ENCODE measurements at places on chromosomes 5 and 9.

DNA sequence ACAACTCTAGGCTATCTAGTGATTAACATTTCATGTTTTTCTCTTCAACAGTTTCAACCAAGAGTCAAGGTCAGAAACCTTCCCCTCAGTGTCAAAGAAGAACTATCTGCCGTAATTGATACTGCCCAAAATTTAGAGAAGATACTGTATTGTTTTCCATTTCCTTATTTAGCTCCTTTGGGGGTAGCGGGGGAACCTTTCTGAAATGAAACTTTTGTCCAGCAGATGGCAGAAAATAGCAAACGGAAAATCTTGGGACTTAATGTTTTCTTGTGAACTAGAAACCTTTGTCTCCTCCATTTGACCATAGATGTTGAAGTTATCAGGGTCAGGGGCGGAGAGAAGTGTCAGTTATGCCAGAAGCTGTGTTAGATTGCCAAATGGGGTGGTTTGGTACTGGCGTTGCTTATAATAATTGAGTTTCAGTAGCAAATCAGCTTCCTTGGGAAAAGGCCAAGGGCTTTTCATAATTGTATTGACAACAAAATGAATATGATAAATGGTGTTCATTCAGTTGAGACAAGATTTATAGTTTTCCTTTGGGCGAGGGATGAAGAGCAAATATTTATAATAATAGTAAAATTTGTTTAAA lies 101.7 kb upstream of the TLX3 start:
- DNase-seq = peak; percentile 24

DNA sequence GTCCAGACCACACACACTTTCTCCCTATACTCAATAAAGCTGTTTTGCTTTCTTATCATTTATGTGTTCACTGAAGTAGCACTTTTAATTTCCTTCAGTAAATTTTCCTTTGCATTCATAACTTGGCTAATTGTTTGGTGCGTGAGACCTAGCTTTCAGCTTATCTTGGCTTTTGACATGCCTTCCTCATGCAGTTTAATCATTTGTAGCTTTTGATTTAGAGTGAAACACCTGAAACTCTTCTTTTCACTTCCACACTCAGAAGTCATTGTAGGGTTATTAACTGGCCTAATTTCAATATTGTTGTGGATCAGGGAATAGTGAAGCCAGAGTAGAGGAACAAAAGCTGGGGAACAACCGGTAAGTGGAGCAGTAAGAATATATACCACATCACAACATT lies 114.7 kb downstream of the ST8SIA4 start:
- no peak for DNase-seq

- no peak for DNase-seq
Observed at GRCh38 chr5:27091858-27092257, 53.5 kb upstream of the CDH9 start.

- no peak for DNase-seq
Observed at GRCh38 chr5:78360924-78361630, 660 bp downstream of the SCAMP1 start.

GRCh38 chr5:36494841-36495601 lies 111.4 kb upstream of the SLC1A3 start:
- DNase-seq = peak; percentile 43

GRCh38 chr5:55929020-55929799 lies 65.6 kb downstream of the IL6ST start:
- DNase-seq = no peak

DNA sequence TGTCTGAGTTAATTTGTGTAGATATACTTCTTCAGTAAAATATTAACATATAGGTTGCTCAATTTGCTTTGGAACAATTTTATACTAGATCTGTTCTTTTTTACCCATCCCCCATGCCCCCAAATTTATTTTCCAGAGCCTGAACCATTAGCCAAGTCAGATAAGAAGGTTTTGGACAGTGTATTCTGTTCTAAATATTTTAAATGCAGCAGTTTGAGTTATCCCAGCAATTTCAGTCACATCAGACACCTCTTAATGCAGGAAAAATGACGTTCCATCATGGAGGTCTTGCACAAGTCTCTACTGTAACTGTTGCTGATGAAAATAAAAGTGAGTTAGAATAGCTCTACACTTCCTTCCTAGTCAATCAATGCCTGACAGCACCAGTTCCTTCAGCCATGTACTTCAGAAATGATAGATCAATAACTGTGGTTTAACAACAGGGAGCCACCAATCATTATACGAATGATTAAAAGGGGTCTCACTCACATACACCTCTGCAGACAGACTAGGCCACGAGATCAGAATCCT lies 215.8 kb downstream of the BNC2 start:
- DNase-seq = no peak

DNA sequence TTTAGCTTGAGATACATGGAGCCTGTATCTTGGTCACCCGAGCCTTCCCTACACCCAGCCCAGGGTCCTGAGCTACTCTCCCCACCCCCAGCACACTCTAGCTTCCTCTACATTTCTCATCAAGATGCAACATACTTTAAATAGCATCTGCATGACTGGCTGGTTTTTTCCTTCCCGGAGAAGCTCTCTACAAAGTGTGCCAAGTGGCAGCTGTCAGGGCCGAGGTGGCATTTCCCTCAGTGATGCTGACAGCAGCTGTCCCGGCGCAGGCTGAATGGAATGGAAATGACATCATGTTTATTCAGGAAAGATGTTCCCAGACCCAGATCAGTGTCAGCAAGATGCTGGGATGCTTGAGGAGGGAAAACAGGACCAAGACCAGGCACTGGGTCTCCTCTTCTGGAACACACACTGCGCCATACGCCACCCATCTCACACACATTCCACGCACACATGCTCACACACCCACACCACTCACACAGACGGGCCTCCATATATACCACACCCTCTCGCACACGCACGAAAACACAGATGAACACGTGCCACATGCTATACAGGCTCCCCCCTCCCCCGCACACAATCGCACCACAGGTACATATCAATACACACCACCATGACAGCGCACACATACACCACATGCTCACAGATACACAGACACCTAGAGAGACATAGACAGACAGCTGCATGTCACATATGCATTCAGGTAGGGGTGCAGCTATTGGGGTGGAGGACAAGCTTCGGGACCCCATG lies 67.8 kb downstream of the LHX2 start:
- no peak for DNase-seq

GRCh38 chr9:121357011-121357410 lies 13.0 kb downstream of the STOM start:
- DNase-seq = no peak

- no peak for DNase-seq
Observed at GRCh38 chr9:112005939-112006338, 109.3 kb downstream of the UGCG start.

DNA sequence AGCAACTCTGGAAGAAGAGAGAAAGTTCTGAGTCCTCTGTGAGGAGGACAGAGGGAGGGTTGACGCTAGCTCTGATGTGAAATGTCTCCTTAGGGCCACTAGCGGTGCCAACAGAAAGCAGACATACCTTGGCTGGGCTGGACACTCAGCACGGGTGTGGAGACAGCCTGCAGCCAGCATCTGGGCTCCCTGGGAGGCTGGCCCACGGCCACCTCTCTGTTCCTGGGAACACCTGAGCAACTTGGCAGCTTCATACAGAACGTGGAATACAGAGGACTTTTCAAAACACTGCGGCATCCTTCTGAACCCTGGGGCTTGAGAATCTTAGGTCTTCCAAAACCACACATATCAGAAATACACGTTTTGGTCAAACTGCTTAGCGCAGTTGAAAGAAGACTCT lies 269.1 kb downstream of the FSTL4 start:
- no peak for DNase-seq

GRCh38 chr5:128019391-128019790 lies 64.2 kb upstream of the SLC12A2 start:
- no peak for DNase-seq

DNA sequence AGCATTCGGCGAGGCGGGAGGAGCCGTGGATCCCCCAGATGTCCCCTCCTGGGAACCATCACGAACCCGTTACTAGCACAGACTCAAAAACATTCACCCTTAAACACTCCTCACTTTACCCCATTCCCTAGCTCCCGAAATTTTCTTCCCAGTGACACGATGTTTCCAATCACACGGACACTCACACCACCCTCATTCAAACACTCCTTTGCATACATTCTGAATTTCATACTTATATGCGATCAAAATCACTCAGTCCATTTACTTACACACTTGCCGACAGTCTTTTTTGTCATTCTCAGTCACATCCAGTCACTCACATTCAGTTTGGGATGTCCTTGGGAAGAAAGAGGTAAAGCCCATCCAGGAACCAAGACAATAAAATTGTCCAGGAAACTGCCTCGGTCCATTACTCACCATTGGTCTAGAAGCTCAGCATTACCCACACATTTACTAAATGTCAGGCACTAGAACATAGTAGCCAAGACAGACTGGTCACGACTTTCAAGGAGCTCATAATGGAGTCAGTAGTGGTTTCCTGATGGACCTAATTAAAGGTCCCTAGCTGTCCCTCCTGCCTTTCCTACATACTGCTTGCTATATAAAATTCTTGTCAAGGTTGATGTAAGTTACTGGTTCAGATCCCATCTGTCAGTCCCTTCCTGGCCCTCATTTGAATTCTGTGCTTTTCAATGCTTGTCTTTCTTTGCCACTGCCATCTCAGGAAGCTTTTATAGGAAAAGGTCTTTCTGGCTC lies 574 bp downstream of the SLC35A4 start:
- no peak for DNase-seq

GRCh38 chr9:113621309-113621791 lies 157.8 kb downstream of the RGS3 start:
- DNase-seq = no peak

- no peak for DNase-seq
Observed at GRCh38 chr9:111630182-111630963, 761 bp upstream of the DNAJC25 start.

- no peak for DNase-seq
Observed at GRCh38 chr9:113915817-113916434, 39.8 kb downstream of the ZNF618 start.

DNA sequence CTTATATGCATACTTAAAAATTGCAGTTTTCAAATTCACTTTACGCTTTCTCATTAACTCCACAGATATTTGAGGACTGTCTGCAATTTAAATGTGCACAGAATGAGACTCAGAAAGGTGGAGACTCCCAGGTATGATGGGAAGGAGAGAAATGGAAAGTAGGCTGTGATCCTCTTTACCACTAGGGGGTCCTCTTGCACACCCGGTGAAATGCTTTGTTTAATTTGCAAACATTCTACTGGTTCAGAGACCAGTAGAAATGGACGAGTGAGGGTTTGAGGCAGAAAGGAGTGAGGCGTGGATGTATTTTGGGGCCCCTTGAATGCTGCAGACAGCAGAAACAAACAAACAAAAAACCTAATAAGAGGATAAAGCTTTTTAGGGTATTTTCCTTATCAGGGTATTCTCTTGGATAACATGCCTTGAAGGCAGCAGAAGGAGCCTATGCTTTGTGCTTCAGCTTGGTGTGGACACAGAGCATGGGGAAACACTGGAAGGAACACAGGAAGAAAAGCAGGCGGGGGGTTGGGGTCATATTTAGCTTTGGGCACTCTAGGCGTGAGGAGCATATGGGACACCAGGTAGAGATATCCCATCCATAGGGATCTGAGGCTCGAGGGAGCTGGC lies 410.1 kb downstream of the DMRT2 start:
- DNase-seq = no peak

GRCh38 chr5:39946356-39947045 lies 521.7 kb upstream of the DAB2 start:
- DNase-seq = no peak

GRCh38 chr9:16715404-16715803 lies 155.1 kb downstream of the BNC2 start:
- no peak for DNase-seq

- no peak for DNase-seq
Observed at GRCh38 chr5:151719228-151720000, 32.7 kb upstream of the SPARC start.

DNA sequence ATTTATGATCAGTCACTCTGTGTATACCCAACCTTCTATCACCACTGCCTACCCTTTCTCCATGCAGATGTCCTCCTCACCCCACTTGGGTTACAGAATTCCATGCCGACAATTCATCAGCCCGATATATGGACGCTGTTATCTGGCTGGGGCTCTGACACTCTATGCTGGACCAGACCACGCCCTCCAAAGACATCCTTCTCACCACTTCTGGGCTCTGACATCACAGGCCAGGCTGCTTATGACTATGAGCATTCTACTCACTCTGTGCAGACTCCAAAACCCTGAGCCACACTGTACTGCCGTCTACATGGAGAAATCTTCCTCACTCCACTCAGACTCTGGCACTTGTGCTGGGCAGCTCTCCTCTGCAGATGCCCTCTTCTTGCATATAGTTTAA lies 7.6 kb upstream of the AK3 start:
- DNase-seq = no peak

DNA sequence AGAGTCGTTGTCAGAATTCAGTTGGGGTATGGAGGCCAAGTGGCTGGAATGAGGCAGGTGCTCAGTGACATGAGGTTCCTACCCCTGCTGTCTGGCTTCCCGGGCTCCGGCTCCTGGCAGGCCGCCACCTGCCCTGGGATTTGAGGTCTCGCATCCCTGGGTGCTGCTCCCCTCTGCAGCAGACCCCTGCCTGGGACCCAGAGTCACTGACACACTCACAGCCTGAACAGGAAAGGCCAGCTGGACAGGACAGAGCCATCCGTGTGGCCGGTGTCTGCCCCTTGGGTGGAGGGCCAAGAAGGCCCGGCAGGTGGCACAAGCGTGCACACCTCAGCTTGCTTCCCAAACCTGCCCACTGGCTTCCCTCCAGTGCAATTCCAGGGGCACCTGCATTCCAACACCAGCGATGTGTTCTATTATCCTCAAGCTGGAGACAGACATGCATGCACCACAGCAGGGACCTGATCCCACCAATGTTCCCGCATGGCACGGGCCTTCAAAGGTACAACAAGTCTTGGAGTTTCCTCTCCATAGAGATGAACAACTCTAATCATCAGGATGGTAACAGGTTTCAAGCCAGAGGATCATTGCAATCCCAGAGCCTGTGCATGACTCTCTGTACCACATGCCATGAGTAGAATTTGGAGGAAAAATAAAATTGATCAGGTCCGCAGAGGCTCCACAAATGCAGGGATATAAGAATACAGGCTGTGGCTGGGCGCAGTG lies 45.6 kb upstream of the RNF130 start:
- DNase-seq = no peak

GRCh38 chr5:113264046-113264445 lies 170.7 kb downstream of the TSSK1B start:
- DNase-seq = no peak

GRCh38 chr5:33338336-33339110 lies 102.2 kb upstream of the TARS1 start:
- no peak for DNase-seq

GRCh38 chr5:50441493-50441955 lies 436 bp upstream of the EMB start:
- no peak for DNase-seq

DNA sequence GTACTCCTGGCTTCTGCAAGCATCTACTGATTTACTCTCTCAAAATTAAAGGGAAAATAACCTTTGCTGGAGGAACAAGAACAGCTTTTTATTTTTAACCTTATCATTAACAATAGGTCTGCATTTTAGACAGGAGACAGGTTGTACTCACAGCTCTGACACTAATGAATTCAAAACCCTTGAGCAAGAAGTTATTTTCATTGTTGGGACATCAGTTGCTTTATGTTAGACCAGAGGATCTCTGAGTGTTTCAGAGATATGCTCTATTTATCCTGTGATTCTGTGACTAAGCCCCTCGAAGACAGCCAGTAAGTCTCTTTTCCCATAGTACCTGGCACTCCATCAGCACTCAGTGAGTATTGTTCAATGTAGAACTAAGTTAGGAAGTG lies 190.2 kb upstream of the PCSK5 start:
- DNase-seq = no peak
